ENCODE measurements at places on chromosomes 4 and X.

DNA sequence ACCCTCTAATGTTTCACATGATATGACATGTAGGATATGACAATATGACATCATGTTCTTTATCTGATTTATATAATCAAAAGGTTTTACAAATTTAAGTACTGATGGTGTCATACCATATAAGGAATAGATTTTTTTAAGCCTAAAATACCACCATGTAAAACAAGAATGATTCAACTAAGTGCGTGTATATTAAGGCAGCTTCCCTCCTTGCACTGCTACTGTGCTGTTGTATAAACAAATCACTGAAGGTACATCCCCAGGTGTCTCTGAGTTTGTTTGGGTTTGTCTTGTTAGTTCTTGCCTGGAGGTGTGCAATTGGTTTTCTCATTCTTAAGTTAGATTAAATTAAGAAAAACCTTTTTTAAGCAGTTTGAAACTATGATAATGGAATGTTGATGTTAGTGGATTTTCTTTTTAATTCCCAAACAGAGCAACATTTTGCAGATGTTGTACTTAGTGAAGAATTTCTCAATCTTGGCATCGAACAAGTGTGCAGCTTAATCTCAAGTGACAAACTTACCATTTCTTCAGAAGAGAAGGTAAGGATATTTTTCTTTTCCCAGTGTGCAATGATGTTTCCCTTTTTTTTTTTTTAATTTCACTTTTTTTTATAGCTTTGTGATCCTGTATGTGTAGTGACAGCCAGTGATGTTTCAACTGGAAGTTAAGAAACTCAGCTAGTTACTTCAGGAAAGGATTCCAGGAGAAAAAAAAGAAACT is 33.4 kb upstream of the MSMO1 start:
- DNase-seq = no peak

- no peak for DNase-seq
These were observed 6.7 kb upstream of the USP11 start for GRCh38 chrX:47226071-47226470.

DNA sequence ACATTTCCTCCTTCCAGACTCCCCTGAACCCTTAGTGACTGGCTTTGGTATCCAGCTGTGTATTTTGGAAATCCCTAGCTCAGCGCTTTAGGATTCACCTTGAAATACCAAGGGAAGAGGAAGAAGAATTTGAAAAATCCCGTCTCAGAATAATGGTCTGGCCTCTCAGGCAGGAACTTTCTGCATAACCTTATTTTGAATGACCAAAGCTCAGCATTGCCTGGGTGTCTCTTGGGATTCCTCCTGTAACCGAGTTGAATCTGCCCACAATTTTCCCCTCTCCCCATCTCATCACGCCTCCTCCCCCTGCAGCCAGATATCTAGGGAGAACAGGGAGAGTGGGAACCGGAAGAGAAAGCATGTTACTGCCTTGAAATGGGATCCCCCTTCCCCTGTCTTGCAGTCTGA is 116.2 kb downstream of the SMIM20 start:
- no peak for DNase-seq

GRCh38 chr4:81723019-81723884 is 251.5 kb upstream of the RASGEF1B start:
- DNase-seq = peak; percentile 16

DNA sequence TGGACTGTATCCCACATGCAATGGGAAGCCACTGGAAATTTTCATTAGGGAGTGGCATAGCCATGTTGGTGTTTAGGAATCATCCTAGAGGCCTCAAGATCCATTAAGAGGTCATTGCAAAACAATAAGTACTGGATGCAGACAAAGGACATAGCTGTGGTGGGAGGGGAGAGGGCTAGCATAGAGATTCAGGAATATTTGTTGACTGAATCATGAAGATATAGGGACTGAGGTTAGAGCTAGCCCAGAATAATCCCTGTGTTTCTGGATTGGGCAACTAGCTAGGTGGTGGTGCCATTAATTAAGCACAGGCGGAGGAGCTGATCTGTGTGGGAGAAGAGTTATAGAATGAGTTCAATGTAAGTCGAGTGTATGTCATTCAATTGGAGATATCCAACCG is 135.0 kb downstream of the RAB28 start:
- no peak for DNase-seq
